ENCODE measurements at places on chromosomes 1 and 21. TPM values are rescaled to one million over a fixed set of nuclear protein-coding genes. Genes with fewer than 3 reads are reported as not detected.

The IQCC gene
- total RNA-seq = 1.9 TPM

The TBX19 gene
- 1.1 TPM for total RNA-seq

The NPPB gene
- total RNA-seq = not detected

GRCh38 chr1:52281518-52281917 lies 84.5 kb downstream of the CC2D1B start:
- DNase-seq = no peak

- DNase-seq = no peak
Measured at GRCh38 chr1:55483523-55483922, 268.4 kb upstream of the USP24 start.

GRCh38 chr1:187715483-187715882 lies 886.7 kb downstream of the PLA2G4A start:
- no peak for DNase-seq

DNA sequence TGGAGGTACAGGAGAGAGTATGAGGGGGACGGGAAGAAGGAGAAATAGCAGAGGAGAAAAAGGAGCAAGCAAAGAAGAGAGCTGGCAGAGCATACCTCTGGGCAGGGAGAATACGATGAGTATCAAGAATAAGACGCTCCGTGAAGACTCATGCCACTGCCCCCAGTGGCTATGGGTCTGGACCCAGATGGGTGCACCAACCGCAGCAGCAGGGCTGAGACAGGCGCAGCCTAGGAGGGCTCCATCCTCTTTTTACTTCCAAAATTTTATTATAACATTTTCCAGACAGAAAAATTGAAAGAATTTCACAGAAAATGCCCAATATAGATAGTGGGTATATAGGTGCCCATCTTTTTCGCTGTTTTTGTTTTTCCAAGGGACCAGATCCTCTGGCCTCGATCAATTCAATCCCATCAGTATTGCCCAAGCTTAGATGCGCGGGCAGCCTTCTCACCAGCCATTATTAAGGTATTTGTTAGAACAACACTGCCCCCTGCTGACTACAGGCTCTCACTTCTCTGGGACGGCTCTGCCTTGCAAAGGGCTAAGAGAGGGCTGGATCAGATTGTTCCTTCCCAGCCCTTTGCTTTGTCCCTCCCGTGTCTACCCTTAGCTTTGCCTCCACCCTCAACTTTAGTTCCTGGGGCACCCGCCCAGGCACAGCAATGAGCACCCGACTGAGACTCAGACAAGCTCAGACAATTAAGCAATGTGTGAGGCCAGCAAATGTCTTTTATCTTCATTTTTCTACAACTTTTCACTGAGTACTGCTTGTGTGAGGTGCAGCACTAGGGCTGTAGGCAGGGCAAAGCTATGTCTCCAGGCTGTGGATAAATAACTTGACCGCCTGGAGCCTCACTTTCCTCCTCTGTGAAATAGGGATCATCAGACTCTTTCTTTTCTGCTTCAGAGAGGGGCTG lies 17.5 kb upstream of the CAMK1G start:
- DNase-seq = peak; percentile 89

DNA sequence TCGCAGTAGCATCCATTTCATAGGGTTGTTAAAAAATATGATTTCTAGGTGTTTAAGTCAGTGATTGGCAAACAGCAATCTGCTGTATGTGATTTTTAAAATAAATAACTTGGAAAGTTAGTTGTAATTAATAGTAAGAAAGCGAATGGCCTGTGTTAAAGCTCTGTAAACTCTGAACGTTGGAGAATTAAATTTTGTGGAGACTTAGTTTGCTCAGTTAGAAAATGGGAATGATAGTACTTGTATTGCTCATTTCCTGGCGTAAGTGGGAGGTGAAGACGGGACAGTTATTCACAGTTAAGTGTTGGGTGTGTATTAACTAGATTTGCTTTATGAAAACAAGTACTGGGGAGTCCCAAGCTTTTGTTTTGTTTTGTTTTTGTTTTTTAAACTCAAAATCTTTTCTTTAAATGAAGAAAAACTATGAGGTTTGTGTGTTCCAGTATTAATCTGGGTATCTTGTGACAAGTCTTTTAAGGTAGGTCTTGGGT lies 995 bp downstream of the CACYBP start:
- DNase-seq = no peak

GRCh38 chr1:26608895-26609294 lies 79.3 kb downstream of the RPS6KA1 start:
- no peak for DNase-seq

DNA sequence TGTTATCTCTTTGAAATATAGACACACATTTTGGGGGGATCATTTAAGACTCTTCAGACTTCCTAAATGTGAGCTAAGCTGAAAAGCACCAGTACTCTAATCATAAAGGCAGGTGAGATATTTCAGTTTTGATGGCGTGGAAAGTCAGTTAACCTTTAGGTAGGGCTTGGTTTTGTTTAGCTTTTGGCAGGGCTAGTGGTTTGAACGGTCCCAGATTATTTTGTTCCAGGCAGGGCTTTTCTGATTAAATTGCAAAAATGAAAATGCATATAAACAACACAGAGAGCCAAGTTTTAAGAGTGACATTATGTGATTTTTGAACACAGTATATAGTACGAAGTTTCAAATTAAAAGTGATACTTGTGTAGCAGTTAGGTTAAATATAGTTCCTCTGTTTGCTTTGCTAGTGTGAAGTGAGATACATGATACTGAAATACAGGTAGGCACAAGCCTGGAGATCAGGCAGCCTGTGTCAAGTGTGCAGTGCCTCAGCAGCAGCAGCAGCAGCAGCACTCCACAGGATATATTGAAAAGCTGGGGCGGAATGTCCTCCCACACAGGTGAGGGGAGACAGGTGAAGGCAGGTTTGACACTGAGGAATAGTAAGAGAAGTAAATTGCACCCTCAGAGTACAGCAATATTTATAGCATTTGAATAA lies 47.4 kb downstream of the CAMTA1 start:
- no peak for DNase-seq
